ENCODE measurements at places on chromosomes 4 and X. TPM values are rescaled to one million over a fixed set of nuclear protein-coding genes. Genes with fewer than 3 reads are reported as not detected.

The OPHN1 gene
- 17.7 TPM for total RNA-seq

The FRG2 gene
- total RNA-seq, result not detected

The TMEM150C gene
- total RNA-seq, result not detected

The ZNF141 gene
- 0.44 TPM for total RNA-seq

The PTPN13 gene
- total RNA-seq, result 8.9 TPM

The IQSEC2 gene
- 11.7 TPM for total RNA-seq

- no peak for DNase-seq
These were observed 21.4 kb downstream of the FGFRL1 start for GRCh38 chr4:1032861-1033260.

GRCh38 chrX:122512561-122513072 is 671.5 kb upstream of the GRIA3 start:
- DNase-seq, result no peak

GRCh38 chr4:148776941-148777340 is 334.7 kb upstream of the NR3C2 start:
- DNase-seq, result no peak

- DNase-seq, result peak; percentile 80
These were observed 51.1 kb downstream of the C4orf51 start for GRCh38 chr4:145731028-145731427.

GRCh38 chr4:141638230-141638629 is 1.8 kb downstream of the IL15 start:
- DNase-seq, result no peak

DNA sequence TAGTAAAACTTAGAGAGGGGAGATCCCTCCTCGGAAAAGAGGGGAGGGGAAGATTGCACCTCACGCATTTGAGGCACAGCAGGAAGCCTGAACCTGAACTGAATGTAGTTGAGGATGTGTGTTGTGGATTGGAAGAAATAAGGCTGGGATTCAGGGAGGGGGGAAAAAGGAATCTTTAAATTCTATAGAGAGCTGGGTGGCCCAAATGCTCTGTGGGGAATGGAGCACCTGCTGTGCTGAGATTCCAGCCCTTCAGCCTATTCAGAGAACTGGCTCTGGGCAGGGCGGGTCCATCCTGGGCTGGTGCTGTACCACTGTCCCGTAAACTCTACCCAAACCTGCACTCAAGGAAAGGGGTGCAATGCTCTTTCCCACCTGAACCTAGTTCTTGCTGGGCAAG is 4.1 kb downstream of the FOXO4 start:
- no peak for DNase-seq

GRCh38 chr4:135564090-135564489 is 1362.5 kb upstream of the PABPC4L start:
- DNase-seq, result no peak

GRCh38 chrX:136767104-136767941 is 13.4 kb downstream of the ARHGEF6 start:
- DNase-seq, result no peak

- DNase-seq, result no peak
These were observed 17.6 kb downstream of the PIR start for GRCh38 chrX:15475486-15475885.

GRCh38 chrX:53316111-53316859 is 34.9 kb upstream of the IQSEC2 start:
- no peak for DNase-seq

GRCh38 chr4:24433515-24434214 is 150.7 kb downstream of the DHX15 start:
- no peak for DNase-seq

GRCh38 chrX:130171446-130172126 is at the start of gene RAB33A:
Gene RAB33A (plus strand): TSS chrX:130171962. CDS start chrX:130172063, 101 bp downstream.
- no peak for DNase-seq
